Activated naive CD8-positive, alpha-beta T cell treated with anti-CD3 and anti-CD28 coated beads, Interleukin-2, amount 50 U/mL, for 16 hours (primary cell): ENCODE measurements at places on chromosomes 2 and 18.

DNA sequence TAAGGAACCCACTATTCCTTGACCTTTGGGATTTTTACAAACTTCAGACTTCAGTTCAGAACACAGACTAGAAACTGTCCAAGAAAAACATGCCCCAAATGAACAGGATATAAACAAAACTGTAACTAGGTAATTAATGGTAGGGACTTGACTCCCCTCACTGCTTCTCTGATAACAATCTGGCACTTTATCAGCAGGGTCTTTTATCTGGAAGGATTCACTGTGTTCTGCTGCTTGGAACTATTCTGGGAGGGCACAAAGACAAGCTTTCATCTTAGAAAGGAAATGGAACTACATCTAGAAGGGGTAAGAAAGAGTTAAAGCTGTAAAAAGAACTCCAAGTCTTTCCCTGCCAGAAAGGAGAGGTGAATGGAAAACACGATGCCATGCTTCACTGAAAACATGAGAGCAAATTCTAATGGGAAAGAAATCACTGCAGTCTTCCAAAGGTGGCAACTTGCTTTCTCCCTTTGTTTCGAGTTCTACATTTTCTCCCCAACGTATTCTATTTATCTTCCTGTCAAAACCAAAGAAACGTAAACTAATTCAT lies 181.2 kb downstream of the THADA start:
- DNase-seq: no peak

GRCh38 chr2:20917719-20918572 lies 95.0 kb upstream of the LDAH start:
- no peak for DNase-seq

GRCh38 chr2:161017780-161018470 lies 142.3 kb upstream of the TANK start:
- no peak for DNase-seq

GRCh38 chr2:105525201-105525600 lies 126.3 kb upstream of the FHL2 start:
- DNase-seq: no peak

GRCh38 chr2:8938384-8938783 lies 65.1 kb downstream of the MBOAT2 start:
- DNase-seq: no peak

DNA sequence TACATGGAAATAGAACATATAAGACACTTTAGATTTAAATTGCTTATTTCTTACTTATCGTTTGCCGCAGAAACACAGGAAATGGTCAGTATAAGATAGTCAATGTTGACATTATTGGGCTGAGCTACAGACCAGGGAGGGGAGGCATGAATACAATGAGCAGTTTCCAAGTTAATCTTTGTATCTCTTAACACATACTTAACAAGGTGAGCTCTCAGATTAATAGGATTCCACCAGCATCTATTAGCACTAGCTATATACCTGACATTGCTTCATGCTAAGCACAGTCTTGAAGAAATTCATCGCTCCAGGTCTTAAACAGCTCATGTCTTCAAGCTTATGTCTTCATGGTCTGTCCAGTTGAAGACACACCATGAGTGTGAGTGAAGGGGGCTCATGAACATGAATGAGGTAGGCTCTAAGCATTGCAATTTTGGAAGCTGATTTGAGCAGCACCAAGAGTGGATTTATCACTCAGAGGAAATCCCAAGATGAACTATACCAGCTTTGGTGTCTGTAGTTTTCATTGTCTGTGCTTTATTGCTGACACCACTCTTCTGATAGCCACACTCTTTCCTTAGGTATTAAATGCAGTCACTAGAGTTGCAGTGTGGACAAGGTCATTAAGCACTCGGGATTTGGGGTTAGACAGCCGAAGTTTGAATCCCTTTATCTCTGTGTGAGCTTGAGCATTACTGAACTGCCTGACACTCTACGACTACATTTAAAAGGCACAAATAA lies 359.3 kb upstream of the EPHA4 start:
- no peak for DNase-seq

- DNase-seq: no peak
Observed at GRCh38 chr2:11344956-11345677, 681 bp upstream of the ROCK2 start.

- no peak for DNase-seq
Observed at GRCh38 chr2:47219970-47220369, 64.9 kb upstream of the STPG4 start.

- no peak for DNase-seq
Observed at GRCh38 chr2:230932556-230933511, 7.8 kb upstream of the GPR55 start.

DNA sequence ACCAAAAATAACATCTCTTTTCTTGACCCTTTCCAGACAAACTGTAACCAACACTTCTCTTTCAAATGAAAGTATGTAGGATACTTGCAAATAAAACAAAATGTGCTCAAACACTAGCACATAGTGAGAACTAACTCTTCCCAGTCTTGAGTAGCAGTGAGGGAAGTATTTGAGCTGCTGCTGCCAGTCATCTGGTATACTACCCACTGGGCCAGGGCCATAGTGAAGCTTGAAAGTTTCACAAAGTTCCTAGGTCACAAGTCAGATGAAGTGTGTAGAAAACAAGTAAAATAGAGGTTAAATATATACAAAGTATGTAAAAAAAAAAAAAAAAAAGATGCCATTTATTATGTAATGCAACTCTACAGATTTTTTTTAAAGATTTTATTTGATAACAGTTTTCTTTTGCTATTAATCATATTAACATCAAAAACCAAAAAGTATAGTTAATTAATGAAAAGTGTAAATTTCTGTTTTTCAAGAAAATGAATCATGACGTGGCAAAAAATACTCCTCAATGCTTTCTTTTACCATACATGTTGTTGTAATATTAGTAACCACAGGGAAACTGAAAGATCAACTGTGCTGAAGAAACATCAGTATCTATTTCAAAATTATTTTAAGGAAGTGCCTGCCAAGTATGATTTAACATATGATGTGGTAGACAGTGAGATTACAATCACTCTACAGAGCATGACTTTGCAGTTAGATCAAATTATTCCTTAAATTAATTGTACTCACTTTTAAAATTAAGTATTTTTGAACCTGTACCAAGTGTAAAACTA lies 21.6 kb upstream of the TRIB2 start:
- no peak for DNase-seq

DNA sequence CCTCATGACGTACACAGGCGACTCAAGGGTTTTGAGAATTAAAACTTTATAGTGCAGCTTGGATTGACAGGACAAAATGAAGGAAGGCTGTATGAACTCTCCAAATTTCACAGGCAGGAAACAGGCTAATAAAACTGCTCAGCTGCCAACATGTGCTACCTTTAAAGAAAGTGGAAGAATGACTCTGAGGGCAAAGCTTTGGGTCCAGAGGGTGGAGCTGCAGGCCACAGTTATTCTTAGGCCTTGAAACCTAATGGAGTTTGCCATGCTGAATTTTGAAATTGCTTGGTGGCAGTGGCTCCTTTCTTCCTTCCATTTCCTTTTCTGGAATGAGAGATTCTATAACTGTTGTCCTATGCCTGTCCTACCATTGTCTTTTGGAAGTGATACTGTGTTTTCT lies 34.8 kb downstream of the HAT1 start:
- DNase-seq: no peak

GRCh38 chr2:169598982-169599381 lies 14.8 kb downstream of the PPIG start:
- DNase-seq: no peak

GRCh38 chr18:9578306-9578705 lies 36.1 kb downstream of the PPP4R1 start:
- DNase-seq: no peak

GRCh38 chr2:98333922-98334321 lies 12.3 kb upstream of the CNGA3 start:
- DNase-seq: no peak
